DND-41 (cell line): ENCODE measurements at places on chromosomes 2 and 18.
A peak's percentile ranks its signal among the peaks of the same experiment; 100 is the strongest.

- H3K4me1 ChIP-seq = peaks cover 43% of the 10 kb centered on the region
- peak overlapping the region; percentile 76 for H3K27ac ChIP-seq
- no peaks in the 10 kb centered on the region for H3K27me3 ChIP-seq
- DNase-seq = peak; percentile 72
- peaks cover 6% of the 10 kb centered on the region; the same call in 1 of the 2 replicates for H3K36me3 ChIP-seq
Observed at GRCh38 chr2:174682578-174683391, 81.5 kb downstream of the CHRNA1 start.

DNA sequence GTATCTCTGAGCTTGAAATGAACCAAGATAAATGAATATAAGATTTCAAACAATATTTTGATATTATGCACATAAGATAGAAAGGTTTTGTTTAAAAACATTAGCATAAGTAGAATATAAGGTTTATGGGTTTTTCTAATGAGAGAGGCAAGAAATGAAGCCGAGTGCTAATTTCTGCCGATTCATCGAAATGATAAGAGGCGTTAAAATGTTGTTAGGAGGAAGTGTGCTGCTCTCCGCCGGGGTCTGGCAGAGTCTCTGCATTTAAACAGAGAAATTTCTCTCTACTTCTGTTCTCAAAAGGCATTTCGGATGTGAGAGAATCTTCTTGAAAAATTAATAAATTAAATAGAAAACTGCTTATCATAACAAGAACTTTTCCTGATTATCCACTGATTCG is 83.6 kb downstream of the MRPS9 start:
- H3K27ac ChIP-seq = no peak overlapping the region
- H3K36me3 ChIP-seq = no peaks in the 10 kb centered on the region
- H3K27me3 ChIP-seq = peaks cover 4% of the 10 kb centered on the region
- no peak overlapping the region for H3K4me3 ChIP-seq

GRCh38 chr18:12335503-12335902 is 27.5 kb downstream of the TUBB6 start:
- H3K36me3 ChIP-seq = peaks cover 61% of the 10 kb centered on the region
- no peaks in the 10 kb centered on the region for H3K4me1 ChIP-seq
- no peaks in the 10 kb centered on the region for H3K27me3 ChIP-seq
- H3K27ac ChIP-seq = no peak overlapping the region

DNA sequence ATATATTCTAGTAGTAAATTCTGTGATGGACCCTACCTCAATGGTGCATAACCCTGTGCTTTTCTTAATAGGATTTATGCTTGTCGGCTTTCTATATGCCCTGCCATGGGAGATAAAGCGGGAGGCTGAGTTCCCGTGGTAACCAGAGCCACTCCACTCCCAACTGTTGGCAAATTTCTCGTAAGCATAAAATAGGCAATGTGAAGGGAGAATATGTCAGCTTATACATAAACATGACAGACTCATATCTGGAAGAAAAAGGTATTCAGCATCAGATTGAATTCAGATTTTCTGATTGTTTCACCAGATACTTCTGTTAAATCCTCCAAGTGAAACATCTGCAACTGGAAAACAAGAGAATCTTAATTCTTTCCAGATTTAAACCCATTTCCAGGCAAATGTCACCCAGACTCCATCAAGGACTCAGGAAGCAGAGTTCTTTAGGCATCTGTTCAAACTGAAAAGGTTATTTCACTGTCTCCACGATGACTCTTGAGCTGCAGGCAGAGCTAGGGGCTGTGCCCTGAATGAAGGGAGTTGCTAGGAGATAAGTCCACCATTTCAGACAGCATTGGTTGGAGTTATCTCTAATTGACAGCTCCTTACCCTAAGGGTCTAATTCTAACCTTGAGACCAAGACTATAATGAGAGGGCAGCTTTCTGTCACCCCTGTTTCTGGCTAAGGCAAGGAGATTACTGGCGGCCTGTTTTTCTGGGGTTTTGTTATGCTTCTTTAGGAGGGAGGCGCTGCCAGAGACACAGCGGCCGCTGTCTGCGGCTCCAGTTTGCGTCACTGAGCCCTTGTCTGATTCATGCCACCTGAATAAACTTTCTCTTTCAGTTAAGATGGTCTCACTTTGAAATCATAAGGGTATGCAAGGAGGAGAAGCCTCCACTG is 381.3 kb downstream of the SOX11 start:
- H3K36me3 ChIP-seq = no peaks in the 10 kb centered on the region
- no peak overlapping the region for H3K4me3 ChIP-seq

DNA sequence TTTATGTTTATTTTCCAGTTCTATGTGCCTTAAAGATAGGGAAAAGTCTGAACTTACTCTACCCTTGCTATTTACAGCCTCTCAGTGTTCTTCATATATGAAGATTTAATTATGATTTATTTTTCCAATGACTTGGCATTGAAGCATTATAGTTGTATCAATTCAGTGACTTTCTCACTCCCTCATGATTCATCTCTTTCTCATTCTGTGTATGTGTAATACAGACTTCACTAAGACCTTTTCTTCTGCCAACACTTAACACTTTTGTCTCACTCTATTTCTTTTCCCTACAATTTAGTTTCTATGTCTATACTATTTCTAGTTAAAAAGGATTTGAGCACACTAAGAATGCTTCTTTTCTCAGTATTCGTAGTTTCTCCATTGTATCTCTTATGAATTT is 1470.3 kb upstream of the ACVR2A start:
- no peaks in the 10 kb centered on the region for H3K36me3 ChIP-seq
- H3K27me3 ChIP-seq = no peaks in the 10 kb centered on the region
- no peaks in the 10 kb centered on the region for H3K4me1 ChIP-seq
- no peak overlapping the region for H3K4me3 ChIP-seq
- H3K27ac ChIP-seq = no peak overlapping the region
- DNase-seq = no peak

GRCh38 chr2:113202305-113203216 is 28.8 kb downstream of the PSD4 start:
- no peaks in the 10 kb centered on the region for H3K4me1 ChIP-seq
- H3K27me3 ChIP-seq = no peaks in the 10 kb centered on the region

- no peaks in the 10 kb centered on the region for H3K36me3 ChIP-seq
- no peak overlapping the region for H3K27ac ChIP-seq
- DNase-seq = no peak
- peaks cover 8% of the 10 kb centered on the region for H3K4me1 ChIP-seq
Observed at GRCh38 chr2:31433541-31433940, 19.0 kb upstream of the XDH start.

DNA sequence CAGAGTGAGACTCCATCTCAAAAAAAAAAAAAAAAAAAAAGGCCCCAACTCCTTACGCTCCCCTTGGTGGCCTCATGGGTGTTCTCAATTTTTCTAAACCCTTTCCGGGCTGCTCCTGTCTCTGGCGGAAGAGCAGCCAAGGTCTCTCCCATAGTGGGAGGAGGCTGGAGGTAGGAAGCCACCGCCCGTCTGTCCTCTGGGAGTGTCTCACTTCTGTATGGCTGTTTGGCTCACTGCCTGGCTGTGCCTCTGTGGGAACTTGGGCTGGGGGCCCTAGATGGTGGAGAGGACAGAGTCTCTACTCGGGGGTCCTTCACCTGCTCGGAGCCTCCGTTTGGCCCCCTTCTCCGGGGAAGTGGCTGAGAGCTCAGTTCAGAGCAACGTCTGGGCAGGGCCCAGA is 245.3 kb downstream of the CELF4 start:
- H3K36me3 ChIP-seq = no peaks in the 10 kb centered on the region
- DNase-seq = no peak
- H3K27me3 ChIP-seq = no peaks in the 10 kb centered on the region
- no peaks in the 10 kb centered on the region for H3K4me1 ChIP-seq
- H3K27ac ChIP-seq = no peak overlapping the region

DNA sequence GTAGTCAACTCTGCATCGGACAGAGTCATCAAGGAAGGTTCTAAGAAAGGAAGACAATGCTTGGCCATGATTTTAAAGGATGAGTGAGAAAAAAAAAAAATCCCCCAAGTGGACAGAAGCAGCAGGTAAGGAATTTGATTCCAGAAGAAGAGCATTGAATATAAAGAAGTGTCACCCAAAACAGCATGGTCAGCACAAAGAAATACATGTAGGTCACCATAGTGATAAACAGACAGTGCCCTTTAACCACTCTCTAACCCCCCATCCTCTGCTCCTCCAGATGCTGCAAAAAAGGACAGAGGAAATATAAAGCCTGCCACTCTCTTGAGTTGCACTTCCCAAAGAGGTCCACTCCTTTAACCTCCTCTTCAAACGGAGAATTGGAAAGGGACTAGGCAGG is 23.4 kb downstream of the FEZ2 start:
- H3K27ac ChIP-seq = no peak overlapping the region
- no peaks in the 10 kb centered on the region for H3K27me3 ChIP-seq
- no peak for DNase-seq
- no peak overlapping the region for H3K4me3 ChIP-seq
- H3K4me1 ChIP-seq = no peaks in the 10 kb centered on the region
- peaks cover 48% of the 10 kb centered on the region for H3K36me3 ChIP-seq

DNA sequence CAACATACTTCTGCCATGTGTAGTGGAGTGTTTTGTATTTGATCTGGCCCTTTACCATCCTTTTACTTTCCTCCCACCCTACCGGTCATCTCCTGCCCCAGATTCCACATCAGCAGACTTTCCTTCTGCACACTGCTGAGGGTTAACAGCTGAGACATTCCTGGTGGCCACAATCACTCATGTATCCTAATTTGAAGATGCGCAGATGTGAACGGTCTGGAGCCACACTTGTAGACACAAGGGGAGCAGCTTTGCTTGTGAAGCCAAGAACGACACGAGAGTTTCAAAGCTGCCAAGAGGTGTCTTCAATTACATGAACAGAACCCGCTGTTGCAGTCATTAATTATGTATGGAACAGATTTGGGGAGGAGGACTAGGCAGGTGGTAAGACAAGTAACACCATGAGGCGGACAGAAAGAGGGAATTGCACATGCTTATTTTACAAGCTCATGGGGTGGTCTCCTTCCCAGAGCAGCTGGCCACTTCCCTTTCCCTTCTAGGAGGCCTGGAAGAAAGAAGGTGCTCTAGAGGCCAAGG is 260.7 kb upstream of the KLHL29 start:
- no peak for DNase-seq
- H3K36me3 ChIP-seq = no peaks in the 10 kb centered on the region
- no peak overlapping the region for H3K27ac ChIP-seq
- H3K27me3 ChIP-seq = no peaks in the 10 kb centered on the region
- H3K4me3 ChIP-seq = no peak overlapping the region
- H3K4me1 ChIP-seq = no peaks in the 10 kb centered on the region

DNA sequence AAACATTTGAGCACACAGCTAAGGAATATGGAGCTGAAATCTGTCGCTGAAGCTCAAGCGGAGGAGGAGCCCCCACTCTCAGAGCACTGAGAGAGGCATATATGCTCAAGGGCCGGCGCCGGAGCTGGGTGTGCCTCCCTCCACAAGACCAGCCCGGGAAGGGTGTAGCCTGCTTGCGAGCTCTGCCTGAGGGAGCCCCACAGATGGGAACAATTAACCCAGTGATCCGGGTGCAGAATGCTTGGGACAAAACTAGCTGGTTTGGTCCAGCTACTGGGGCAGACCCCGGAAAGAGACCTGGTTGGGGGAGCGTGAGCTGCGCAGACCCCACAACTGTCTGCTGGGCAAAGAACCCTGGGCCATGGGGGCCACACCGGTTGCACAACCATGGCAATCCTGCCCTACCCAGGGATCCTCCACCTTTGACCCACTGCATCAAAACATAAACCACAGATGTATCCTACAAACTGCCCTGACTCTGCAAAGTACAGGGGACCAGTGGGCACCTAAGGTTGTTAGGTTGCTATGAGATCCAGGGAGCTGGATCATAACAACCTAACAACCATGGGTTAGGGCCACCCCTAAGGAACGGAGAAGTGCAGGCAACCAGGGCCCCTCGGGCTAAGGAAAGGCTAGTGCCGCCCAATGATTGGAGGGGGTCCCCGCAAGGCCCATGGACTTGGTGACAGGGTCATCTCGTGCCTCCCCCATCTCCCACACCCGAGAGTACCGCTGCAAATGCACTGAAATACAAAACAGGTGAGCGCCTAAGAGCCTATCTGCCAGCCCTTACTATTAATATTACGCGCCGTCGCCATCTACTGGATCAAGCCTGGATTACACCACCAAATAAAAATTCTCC is 53.4 kb upstream of the SCN1A start:
- DNase-seq = peak; percentile 60
- H3K27me3 ChIP-seq = peaks cover 7% of the 10 kb centered on the region
- no peak overlapping the region for H3K27ac ChIP-seq
- H3K4me1 ChIP-seq = no peaks in the 10 kb centered on the region

GRCh38 chr2:79248776-79249175 is 89.2 kb upstream of the REG3A start:
- H3K4me3 ChIP-seq = no peak overlapping the region
- no peaks in the 10 kb centered on the region for H3K27me3 ChIP-seq
- H3K4me1 ChIP-seq = no peaks in the 10 kb centered on the region
- H3K27ac ChIP-seq = no peak overlapping the region

DNA sequence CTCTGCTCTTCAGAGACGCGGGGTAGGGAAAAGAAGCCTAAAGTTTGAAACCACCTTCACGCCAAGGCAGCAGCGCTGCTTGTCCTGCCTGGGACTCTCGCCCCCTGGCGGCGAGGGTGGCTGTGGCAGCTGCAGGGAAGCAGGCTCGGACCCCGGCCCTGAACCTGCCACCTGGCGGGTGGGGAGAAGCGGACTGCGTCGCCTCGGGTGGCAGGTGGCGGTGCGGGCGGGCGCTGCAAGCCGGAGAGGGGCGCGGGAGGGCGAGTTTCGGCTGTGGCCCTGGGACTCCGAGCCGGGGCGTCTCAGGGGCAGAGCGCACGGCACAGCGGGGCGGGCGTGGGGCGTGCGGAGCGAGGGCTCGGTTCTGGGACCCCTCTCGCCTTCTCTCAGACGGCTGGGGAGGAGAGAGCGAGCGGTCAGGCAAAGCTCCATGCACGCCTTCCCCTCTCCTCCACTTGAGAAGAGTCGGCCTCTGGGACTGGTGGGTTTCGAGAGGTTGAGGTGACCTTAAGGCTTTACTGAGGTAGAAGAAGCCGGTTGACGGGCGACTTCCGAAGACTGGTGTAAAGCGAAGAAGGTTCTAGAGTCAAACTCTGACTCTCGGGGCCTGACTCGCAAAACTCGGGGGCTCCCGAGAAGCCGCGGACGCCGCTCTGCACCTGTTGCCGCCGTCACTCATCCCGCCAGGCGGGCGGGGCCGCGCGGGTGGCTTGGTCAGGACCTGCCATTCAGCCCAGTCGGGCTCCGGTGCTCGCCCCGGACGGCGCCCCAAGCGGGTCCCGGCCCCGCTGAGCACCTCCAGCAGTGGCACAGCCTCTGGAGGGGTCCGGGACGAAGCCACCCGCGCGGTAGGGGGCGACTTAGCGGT is 1.1 kb upstream of the BOLL start:
- H3K4me3 ChIP-seq = no peak overlapping the region
- no peaks in the 10 kb centered on the region for H3K4me1 ChIP-seq
- DNase-seq = no peak

GRCh38 chr18:31741097-31741735 is 19.5 kb downstream of the SLC25A52 start:
- no peaks in the 10 kb centered on the region for H3K36me3 ChIP-seq
- H3K4me1 ChIP-seq = no peaks in the 10 kb centered on the region
- H3K27ac ChIP-seq = no peak overlapping the region
- no peaks in the 10 kb centered on the region for H3K27me3 ChIP-seq

DNA sequence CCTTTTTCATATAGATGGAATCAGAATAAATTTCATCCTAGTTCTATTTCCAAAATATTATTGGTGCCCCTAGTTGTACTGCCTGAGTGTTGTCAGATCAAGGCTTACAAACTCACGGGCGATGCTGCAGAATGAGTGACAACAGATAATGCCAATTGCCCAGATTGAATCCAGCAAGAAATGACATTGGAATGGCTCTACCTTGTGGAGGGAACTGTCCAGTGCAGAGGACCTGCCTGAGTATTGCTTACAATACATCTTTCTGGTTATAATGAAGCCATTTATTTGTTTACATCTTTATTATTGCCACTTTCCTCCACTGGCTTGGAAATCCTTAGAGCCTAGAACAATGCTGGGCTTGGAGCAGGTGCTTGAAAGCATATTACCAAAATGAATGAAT is 7.8 kb upstream of the IL1R2 start:
- H3K27ac ChIP-seq = no peak overlapping the region
- DNase-seq = no peak
- H3K4me1 ChIP-seq = peaks cover 11% of the 10 kb centered on the region
- H3K36me3 ChIP-seq = no peaks in the 10 kb centered on the region
- H3K4me3 ChIP-seq = no peak overlapping the region
